ENCODE measurements at places on chromosomes 6 and 20.

- DNase-seq = peak; percentile 27
Measured at GRCh38 chr6:52399511-52400312, 20.4 kb upstream of the EFHC1 start.

GRCh38 chr6:30743099-30744053 is 889 bp upstream of the FLOT1 start:
- no peak for DNase-seq

GRCh38 chr20:48821261-48821920 is 6.4 kb downstream of the PREX1 start:
- no peak for DNase-seq

GRCh38 chr6:89575562-89575960 is 63.0 kb downstream of the LYRM2 start:
- no peak for DNase-seq

DNA sequence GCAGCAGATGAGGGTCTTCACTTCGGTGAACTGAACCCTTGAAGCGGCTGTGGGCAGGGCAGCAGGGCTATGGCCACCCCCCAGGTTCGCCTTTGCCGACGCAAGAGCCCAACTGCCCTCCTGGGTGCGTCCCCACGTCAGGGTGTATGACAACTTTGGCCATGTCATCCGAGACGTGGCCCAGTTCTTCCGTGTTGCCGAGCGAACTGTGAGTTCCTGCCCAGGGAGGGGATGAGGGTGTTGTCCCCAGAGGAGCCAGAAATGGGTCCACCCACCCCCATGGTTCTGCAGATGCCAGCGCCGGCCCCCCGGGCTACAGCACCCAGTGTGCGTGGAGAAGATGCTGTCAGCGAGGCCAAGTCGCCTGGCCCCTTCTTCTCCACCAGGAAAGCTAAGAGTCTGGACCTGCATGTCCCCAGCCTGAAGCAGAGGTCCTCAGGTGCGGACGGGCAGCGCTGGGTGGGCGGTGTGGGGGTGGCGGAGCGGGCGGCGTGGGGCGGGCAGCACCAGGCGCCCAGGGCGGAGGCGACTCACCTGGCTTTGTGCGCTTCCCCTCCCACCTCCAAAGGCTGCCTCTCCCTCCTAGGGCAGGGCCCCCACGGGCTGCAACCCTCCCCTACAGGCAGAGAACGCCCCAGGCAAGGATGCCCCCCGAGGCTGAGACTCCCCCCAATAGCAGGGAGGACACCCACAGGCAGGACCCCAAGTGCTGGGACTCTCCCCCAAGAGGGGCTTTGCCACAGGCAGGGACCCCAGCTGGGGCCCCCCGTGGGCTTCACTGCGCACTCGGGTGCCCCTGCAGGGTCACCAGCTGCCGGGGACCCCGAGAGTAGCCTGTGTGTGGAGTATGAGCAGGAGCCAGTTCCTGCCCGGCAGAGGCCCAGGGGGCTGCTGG is 6.2 kb upstream of the TNFRSF6B start:
- DNase-seq = no peak

- no peak for DNase-seq
Measured at GRCh38 chr6:67640484-67640883, 994.6 kb upstream of the ADGRB3 start.

DNA sequence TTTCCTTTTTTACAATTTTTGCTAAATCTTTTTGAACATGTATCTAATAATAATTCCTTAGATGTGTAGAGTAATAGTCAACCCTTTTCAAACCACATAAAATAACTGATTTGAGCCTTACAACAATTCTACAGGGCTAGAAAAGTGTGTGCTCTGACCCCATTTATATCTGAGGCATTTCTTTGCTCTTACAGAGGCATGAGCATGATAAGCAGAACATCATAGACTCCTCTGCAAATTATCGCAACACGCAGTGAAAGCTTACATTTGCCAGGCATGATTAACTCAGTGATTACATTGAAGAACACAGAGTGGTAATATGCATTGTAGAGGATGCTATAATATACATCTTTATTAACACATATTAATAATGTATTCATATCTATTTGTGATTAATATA is 120.4 kb downstream of the SIM1 start:
- DNase-seq = no peak

DNA sequence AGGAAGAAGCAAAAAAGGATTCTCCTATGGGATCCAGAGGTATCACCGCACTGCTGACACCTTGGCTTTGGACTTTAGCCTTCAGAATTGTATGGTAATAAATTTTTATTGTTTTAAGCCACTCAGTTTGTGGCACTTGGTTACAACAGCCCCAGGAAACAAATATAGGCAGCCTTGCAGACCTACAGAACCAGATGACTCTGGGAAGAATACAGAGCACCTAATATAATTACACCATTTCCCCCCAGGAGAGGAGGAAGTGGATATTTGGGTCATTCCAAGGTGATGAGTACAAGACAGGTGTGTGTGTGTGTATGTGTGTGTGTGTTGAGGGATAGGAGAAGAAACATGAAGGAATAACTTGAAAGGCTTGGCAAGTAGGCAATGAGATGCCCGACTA is 84.2 kb upstream of the ENPP5 start:
- no peak for DNase-seq

DNA sequence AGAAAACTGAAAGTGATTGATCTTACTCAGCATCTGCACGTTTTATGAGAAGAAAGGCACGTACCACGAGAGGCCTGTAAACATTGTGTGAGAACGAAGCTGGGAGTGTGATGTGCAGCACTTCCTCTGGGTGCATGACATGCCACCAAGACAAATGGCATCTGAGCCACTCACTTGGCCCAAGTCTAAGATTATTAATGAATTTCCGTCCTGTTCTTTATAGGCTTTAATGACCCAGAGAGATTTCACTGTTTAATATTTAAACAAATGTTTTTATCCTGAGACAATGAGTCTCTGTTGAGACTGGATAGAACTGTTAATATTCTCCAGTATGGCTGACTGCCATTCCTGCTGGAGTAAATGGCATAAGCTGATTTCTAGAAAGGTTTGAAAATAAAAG is 172.6 kb upstream of the PHACTR1 start:
- no peak for DNase-seq

- DNase-seq = no peak
Measured at GRCh38 chr20:50092436-50092835, 20.5 kb downstream of the UBE2V1 start.

DNA sequence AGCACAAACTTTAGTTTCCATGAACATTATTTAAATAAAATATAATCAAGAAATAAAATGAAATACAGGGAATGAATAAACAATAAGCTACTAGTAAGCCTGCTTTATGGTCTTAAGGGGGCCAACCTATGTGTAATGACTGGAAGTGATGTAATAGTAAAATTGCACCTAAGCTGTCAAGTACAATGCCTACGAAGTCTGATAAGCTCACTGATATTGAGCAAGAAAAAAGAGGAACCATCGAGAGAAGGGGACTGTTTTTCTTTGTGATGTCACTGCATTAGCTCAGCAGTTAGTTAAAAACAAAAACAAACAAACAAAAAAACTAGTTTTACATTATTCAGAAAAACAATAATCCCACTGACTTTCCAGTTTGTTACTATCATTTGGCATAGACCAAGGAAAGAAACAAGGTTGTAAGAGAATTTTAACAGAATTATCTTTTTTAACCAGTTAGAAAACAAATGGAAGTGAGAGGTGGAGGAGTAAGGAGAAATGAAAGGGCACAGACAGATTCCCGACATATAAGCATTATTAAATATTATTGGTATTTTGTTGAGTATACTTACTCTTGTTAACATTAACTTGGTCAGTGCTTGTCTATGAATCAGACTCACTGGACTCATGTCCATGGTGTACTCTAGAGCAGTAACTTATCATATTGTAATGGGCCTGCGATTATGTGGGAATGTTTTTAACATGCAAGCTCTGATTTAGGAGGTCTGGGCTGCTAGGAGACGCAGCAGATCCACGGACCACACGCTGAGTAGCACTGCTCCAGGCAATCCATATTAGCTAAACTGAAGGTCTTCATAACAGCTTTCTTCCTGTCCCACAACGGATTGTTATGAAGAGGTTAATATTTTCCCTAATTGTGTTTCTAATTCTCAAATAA is 99.6 kb upstream of the HMGCLL1 start:
- DNase-seq = no peak

DNA sequence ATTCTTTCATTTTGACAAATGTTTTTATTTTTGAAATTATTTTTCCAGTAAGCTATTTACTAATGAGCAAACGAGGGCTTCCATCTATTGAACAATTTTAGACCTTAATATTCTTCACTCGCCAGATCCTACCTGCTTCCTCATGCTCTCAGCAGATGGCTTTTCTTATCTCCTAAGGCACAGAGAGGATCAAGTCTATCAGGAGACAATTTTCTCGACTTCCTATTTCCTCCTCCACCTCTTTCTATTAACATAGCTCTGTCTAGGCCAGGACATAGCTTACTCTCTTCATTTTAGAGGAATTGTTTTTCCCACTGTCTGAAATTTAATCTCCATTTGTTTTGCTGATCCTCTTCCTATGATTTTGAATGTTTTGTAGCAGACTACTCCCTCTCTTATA is 87.0 kb upstream of the MAN1A1 start:
- DNase-seq = no peak

GRCh38 chr6:5713519-5713918 is 293.2 kb downstream of the NRN1 start:
- no peak for DNase-seq

DNA sequence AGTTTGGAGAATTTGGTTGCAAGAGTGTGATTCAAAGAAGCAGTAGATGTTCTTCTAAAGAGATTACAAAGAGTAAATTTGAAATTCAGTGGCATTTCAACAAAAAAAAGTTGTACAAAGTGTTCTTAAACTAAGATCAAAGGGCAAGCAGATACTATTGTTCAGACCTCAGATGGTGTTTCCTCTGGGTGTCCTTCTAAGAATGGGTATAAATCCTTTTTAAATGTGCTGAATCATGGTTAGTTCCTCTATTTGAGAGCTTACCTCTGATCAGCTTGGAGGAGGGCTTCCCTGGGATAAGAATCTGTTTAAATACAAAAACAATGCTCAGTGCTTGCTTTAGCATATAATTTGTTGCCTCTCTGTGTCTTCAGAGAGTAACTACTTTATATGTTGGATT is 6.3 kb downstream of the BMP6 start:
- DNase-seq = no peak

GRCh38 chr6:170039156-170040114 is 251.4 kb downstream of the DLL1 start:
- DNase-seq = no peak

DNA sequence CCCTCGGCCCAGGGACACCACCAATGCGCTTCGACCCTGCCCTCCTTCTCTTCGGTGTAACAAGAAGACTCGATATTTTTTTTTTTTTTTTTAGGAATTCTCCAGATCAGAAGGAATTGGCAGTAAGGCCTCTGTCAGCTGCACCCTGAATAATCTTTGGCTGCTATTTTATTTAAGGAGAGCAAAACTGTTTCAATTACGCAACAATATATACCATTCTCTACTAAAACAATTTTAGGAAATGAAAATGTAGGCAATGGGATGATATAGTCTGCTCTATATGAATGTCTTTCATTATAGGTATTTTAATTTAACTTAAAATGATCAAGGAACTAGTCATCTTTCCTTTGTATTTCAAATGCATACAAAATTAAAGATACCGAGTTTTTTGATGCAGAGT is 13.3 kb downstream of the ZCCHC3 start:
- no peak for DNase-seq

All from nephron progenitor cell (in vitro differentiated cells).